NCI-H1105 (cell line): ENCODE measurements at places on chromosomes 3 and 15.
A peak's percentile ranks its signal among the peaks of the same experiment; 100 is the strongest.

GRCh38 chr15:64001148-64001547, 45.1 kb downstream of the DAPK2 start:
- DNase-seq, result no peak

GRCh38 chr3:195895861-195896360, 12.4 kb downstream of the TNK2 start:
- peak; percentile 41 for DNase-seq

DNA sequence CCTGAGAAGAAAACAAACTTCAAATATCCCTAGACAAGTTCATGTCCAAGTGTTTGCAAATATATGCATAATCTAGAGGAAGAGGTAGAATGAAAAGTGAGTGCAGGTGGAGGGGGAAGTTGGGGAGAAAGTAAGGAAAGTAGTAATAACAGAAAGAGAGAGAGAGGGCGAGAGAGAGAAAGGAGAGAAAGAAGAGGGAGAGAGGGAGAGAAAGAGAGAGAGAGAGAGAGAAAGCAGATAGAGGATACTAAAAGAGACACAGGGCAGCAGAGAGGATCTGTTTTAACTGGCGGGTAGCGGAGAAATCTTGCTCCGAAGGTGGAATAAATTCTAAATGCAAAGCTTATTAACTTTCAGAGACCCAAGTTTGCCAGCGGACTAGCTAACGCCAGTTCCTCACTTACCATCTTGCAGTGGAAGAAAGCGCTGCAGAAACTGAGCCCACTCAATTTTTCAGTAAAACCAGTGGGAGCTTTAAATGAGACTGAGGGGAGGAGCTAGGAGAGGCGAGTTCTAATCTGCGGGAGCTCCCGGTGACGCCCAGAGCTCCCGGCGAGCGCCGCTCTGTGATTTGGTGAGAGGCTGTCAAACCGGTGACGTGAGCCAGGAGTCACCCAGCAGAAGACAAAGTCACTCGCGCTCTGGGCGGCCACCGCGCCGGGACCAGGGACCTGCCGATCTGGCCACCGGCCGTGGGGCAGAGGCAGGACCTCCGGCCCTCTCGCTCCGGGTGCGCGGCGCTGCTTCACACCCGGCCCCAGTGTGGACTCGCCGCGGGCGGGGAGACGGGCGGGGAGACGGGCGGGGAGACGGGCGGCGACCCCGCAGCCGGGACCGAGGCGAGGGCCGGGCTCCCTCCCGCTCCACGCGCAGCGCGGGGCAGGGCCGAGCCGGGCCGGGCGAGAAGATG, at the start of gene GMNC:
GMNC (minus strand) TSS at position 486 of the 910 bp plus-strand sequence; CDS start at position 407, 79 bp downstream.
- no peak for DNase-seq

DNA sequence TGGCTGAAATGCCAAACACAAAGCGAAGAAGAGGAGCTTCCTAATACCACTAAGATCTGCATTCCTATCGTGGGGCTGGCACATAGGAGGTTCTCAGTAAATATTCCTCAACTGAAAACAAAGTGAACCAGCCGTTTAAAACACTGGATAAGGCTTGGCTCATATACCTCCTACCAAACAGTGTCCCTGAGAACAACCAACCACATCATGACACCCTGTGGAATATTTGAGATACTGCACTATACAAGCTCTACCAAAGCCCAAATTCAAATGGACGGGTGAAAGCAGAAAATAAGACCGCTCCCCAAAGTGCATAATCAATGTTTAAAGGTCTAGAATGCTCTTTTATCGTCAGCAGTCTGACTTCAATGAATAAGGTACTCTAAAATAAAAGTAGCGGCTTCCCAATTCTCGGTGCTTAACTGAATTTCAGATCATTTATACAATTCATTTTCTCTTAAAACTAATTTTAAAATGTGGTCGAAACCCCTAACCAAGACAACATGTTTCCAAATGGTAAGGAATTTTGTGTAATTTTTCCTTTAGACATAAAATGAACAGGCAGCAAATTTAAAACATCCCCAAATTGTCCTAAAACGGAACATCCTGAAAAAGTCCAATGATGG, 425.8 kb downstream of the ERC2 start:
- no peak for DNase-seq

GRCh38 chr15:51766341-51766740, 14.9 kb downstream of the TMOD2 start:
- no peak for DNase-seq

- DNase-seq, result no peak
Measured at GRCh38 chr3:50340448-50341329, at the start of gene RASSF1. RASSF1 (minus strand) TSS chr3:50340836; CDS start chr3:50340805, 31 bp downstream.

GRCh38 chr3:192899540-192899982, 18.1 kb downstream of the MB21D2 start:
- no peak for DNase-seq

DNA sequence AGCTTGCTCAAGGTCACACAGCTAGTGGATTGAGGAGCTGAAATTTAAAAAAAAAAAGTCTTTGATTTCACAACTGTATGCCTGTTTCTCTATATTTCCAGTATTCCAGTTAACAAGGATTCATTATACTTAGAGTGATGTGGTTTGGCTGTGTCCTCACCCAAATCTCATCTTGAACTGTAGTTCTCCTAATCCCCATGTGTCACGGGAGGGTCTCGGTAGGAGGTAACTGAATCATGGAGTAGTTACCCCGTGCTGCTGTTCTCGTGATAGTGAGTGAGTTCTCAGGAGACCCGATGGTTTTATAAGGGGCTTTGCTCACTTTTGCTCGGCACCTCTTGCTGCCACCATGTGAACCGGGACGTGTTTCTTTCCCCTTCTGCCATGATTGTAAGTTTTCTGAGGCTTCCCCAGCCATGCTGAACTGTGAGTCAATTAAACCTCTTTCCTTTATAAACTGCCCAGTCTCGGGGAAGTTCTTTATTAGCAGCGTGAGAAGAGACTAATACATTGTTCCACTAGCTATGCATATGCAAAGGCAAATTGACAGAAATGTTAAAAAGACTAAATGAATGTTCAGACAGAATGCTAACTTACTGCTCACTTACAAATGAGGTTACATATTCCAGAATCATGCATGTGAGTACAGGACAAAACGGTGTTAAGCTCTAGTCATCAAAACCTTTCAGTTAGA, 1101.9 kb downstream of the ROBO1 start:
- no peak for DNase-seq

GRCh38 chr15:48324949-48325348, 6.3 kb upstream of the DUT start:
- DNase-seq, result peak; percentile 19

- no peak for DNase-seq
Measured at GRCh38 chr15:67592245-67592644, 49.7 kb downstream of the MAP2K5 start.

DNA sequence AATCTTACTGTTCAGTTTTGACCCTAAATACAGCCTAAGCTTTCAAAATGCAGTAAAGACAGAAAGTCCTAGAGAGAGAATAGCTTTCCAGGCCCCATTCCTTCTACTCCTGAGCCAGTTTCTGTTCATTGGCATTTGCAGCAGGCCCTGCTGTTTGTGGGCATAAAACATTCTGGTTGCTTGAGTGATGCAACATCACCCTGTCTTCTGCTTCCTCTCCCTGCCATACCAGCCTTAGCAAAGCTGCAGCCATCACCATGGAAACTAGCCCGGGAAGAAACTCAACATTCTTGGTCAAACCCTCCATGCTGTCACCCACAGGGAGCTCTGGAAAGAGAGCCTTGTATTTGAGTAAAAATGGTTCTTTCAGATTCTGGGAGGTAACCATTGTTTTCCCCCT, 325.7 kb downstream of the MAGI1 start:
- DNase-seq, result no peak

DNA sequence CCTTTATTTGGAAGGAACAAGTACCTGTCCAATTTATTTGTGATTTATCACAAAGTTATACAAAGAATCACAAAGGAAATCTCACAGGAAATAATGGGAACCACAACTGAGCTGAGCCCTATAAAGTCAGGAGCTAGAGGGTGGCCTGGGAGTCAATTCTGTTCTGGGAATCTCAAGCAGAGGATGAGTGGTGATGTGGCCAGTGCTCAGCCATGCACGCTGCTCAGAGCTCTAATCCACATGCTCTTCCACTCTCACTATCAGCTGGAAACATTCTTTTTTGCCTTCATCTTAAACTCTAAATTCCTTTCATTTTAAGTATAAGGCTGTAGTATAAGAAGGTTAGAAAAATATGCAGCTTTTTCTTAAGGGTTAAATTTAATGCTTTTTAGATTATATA, 36.6 kb downstream of the UACA start:
- DNase-seq, result no peak

DNA sequence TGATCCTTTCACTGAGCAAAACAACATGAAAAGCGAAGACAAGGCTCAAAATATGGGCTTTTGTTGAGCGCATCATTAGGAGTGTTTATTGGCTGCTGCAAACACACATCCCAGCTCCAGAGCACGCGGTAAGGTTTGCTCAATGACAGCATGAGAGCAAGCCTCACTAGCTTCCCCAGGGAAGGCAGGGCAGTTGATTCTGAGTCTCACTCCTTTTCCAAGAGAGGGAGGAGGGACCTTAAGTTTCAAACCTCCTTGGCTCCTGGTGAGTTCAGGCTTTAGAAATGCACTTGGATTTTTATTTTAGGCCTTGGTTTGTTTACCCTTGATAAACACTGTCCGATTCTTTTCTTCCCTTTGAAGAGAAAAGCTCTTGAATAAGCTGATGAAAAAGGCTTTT, 69.1 kb upstream of the CACNA2D3 start:
- DNase-seq, result no peak

GRCh38 chr15:98009971-98010370, 49.5 kb downstream of the ARRDC4 start:
- DNase-seq, result no peak

DNA sequence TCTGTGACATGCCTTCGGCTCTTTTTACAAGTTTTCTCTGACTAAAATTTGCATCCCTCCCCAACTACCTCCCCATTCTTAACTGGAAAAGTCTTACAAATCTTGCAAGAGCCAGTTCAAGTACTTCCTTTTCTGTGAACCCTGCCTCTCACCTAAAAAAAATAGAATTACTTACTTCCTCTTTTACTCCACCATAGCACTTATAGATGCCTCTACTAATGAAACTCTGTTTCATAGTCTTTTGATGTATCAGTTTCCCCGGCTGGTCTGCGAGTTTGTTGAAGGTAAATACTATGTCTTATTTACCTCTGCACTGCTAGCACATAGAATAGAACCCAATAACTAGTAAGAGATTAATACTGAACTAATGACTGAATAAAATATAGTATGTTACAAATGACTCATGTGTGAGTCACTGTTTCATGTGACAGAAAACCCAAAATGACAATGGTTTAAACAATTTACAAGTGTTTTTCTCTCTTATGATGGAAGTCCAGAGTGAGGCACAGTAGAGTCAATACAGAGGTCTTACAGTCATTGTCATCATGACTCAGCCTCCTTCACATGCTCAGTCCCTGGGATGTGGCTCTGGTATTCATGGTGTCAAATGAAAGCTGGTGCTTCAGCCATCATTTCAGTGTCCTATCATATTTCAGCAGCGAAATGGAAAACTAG, 393.5 kb downstream of the RSL24D1 start:
- DNase-seq, result no peak

DNA sequence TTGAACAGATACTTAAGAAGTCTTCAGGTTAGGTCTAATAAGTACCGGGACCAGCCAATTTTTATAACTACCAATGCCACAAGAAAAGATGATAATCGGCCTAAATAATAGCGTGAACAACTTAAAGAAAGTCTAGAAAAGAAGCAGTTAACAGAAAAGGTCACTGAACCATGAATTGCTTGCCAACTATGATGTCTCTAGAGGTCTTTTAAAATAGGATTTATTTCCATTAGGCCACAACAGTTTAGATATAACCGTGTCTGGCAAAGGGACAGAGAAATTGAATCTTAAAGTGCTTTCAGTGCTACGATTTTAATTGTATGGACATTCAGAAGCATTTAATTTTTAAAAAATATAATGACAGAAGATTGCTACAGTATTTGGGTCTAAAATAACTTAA, 1070.4 kb downstream of the ROBO1 start:
- no peak for DNase-seq

DNA sequence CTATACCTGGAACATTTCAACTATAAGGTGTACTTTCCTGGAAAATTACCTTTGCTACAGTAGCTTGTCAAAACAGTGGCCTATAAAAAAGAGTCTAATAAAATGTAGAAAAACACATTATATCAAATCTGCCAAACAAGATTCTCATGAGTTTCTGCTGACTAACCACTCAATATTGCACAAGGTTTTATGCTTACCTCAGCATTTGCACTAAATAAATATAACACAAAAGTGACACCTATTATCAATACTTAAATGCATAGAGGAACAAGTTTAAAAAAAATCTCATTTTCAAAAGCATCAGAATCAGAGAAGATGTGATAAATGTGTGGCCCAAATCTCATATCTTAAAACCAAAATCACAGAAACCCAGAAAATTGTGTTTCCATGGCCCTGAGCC, 281.4 kb downstream of the RSL24D1 start:
- no peak for DNase-seq

DNA sequence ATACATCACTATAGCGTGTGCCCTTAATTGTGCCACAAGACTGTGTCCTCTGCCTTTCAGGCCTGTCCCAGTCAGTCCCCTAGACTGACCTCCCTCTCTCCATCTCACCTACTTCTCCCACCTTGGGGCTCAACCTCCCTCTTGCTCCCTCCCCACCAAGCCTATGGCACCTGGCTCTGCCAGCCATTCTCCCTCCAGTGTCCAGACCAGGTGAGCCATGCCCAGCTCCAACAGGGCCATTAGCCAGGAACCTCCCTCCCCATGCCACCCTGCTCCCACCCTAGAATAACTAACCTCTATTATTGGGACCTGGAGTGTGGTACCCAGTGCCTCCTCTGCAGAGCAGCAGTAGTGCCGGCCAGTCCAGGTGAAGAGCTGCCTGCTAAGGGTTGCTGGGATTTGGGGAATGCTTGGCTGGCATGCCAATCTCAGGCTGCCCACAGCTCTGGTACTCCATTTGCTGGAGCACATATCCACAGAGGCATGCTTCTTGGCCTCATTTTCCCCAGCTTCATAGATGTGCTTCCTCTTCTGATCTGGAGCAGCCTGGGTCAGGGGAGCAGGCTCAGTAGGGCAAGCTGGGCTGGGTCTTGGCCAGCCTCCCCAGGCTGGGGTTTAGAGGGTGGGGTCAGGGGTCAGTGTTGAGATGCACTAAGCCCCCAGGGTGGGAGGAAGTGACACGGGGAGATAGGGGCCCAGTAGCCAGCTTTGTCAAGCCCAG, 38.8 kb downstream of the SAXO2 start:
- no peak for DNase-seq

DNA sequence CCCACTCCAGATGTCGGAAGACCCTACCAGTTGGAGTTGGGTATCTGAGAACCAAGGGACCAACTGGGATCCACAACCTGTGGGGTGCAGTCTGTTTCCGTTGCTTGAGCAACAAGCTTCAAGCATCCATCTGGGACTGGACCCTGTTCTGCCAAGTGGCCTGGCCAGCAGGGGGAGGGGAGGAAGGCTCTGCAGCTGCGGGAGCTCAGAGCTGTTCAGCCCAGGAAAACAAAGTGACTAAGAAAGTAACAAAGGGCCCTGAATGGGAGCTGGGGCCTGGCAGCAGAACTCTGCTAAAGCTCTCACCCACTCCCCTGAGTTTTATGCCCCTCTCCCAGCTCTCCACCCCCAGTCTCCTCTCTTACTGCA, 2.7 kb downstream of the TYRO3 start:
- no peak for DNase-seq

DNA sequence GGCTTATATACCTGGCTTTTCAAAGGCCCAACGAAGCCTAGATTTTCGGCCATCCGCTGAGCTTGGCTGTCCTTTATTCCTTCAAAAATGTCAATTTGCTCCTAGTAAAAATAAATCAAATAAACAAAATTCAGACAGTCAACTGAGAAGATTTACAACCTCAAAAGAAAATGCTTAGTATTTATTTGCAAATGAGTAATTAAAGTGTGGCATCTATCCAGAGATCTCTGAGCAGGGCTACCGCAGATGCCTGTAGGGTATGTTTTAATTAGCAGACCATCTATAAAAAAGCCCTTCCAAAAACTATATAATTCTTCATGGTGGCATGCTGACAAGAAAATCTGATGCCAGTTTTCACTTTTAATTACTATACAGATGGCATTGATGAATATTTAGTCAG, 136.2 kb downstream of the SUCLG2 start:
- peak; percentile 43 for DNase-seq
